ENCODE measurements at places on chromosomes 2 and 18.
A peak's percentile ranks its signal among the peaks of the same experiment; 100 is the strongest.

- DNase-seq, result no peak
Measured at GRCh38 chr2:216621292-216621691, 11.9 kb upstream of the IGFBP2 start.

DNA sequence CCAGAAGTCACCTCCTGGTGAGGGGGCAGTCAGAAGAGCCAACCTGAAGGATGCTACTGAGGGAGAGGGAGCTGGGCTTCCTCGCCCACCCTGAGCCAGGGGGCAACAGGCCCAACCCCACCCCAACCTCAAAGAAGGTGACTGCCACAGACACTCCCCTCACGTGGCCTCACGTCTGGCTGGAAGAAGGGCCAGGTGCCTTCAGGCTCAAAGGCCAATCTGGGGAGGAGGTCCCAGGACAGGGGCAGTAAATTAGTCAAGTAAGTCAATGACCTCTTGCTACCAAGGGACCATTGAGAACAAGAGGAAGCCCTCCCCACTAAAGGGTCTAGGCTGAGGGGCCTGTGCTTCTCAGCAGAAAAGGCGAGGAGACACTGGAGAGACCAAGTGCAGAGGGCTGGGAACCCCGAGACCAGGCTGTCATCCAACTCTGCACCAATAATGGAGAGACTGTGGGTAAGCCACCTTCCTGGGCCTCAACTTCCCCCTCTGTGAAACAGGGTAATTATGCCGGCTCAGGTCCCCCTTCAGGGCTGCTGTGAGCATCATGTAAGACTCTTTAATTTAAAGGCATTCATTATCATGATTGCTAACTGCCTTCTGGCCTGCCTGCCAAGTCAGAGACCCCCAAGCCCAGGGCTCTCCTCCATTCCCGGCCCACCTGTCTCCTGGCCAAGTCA is 20.2 kb upstream of the TNS1 start:
- no peak for DNase-seq

- no peak for DNase-seq
Measured at GRCh38 chr2:197786010-197786877, 1.1 kb upstream of the BOLL start.

GRCh38 chr2:5729416-5729815 is 37.2 kb downstream of the SOX11 start:
- DNase-seq, result no peak

- DNase-seq, result peak; percentile 44
Measured at GRCh38 chr2:1995081-1995480, 250.8 kb upstream of the PXDN start.

- peak; percentile 28 for DNase-seq
Measured at GRCh38 chr18:10030816-10031541, 117.2 kb downstream of the VAPA start.

- no peak for DNase-seq
Measured at GRCh38 chr18:2871111-2871720, 24.4 kb downstream of the EMILIN2 start.

GRCh38 chr2:221649051-221649775 is 77.1 kb upstream of the EPHA4 start:
- DNase-seq, result no peak

DNA sequence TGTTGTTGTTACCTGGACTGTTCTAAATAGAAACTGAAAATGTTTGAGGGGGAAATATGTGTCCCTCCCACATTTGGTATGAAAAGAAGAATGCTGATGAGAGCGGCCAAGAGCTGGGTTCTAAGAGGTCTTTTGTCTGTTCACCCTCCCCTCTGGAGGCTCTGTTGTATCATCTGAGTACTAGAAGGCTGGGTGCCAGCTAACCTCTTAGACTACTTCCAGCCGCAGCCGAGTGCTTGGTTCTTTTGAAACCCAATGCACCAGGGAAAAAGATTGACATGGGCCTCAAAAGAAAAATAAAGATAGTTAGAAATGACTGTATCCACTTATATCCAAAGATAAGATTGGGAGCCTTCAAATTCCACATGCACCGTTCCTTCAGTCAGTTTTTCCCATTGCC is 255.9 kb downstream of the TXNL1 start:
- DNase-seq, result no peak

DNA sequence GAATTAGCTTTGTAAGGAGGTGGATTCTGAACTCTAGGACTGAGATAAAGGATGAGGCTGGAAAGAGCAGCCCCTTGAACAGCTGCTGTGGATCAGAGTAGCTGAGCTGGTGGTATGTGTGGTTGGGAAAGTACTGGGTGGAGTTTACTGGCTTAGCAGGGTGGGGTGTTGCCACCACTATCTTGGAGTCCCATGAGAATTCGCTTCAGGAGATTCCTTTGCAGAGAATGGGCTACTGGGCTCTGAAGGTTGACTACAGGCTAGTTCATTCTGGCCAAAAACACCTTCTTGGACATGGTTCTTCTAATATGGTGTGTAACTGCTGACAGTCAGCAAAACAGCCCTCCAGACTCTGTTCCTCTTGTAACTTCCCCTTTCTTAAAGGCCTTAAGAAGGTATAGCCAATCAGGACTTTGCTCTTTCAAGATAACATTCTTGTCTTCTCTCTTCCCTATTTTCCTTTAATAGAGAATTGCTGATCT is 52.7 kb downstream of the TET3 start:
- DNase-seq, result peak; percentile 39

GRCh38 chr2:162344617-162344950 is 652 bp downstream of the GCA start:
- DNase-seq, result no peak

GRCh38 chr2:21044694-21045371 is 960 bp upstream of the APOB start:
- no peak for DNase-seq

- no peak for DNase-seq
Measured at GRCh38 chr2:224033601-224034000, 5.5 kb downstream of the SERPINE2 start.

DNA sequence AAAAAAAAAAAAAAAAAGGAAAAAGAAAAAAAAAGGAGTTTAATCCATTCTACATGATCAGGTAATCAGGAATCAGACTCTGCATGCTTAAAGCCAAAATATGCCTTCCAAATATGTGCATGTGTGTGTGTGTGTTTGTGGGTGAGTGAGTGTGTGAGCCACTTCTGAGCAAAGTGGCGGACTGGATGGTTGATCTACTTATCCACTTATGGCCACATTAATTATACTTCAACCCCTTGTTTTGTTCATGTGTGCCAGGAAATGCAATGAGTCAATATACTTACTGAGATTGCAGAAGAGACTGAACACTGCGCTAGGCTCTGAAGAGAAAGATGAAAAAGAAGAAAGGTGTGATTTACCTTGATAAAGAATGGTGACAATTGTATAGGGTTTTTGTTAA is 586.5 kb upstream of the NXPH2 start:
- DNase-seq, result no peak

DNA sequence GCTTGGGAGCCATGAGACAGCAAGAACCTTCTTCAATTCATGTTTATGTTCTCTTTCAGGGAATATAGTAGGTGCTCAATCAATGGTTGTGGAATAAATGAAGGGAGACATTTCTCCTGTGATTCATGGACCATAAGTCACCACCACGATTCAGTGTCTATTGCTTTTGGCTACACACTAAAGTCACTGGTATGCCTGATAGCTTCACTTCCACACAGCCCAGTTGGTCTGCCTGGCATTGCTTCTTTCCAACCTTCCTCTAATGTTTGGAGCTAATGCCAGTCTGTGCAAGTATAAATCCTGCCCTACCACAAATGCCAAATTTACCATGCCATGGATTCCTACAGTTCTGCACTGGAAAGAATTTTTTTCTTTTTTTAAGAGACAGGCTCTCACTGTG is 1.3 kb upstream of the CXCR1 start:
- no peak for DNase-seq

DNA sequence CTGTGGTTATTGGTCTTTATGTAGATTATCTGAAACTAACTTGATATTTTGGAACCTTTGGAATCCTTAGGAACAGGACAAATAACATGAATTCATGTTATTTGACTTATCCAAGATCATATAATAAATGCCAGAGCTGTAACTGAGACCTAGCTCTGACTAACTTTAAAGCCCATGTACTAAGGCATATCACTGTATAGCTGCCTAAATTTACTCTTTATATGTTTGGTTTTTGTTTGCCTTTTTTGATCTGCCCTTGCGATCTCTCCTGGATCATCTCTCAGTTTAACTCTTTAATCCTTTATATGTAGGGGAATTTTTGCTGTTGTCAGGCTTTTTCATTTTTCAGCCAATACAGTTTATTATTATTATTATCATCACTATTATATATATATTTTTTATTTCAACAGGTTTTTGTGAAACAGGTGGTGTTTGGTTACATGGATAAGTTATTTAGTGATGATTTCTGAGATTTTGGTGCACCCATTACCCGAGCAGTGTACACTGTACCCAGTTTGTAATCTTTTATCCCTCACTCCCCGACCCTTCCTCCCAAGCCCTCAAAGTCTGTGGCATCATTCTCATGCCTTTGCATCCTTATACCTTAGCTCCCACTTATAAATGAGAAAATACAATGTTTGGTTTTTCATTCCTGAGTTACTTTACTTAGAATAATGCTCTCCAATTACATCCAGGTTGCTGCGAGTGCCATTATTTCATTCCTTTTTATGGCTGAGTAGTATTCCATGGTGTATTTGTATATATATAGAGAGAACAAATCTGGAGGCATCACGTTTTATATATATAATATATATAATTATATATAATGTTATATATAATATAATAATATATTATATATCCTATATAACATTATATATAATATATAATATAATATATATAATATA is 48.9 kb downstream of the APLF start:
- DNase-seq, result no peak

DNA sequence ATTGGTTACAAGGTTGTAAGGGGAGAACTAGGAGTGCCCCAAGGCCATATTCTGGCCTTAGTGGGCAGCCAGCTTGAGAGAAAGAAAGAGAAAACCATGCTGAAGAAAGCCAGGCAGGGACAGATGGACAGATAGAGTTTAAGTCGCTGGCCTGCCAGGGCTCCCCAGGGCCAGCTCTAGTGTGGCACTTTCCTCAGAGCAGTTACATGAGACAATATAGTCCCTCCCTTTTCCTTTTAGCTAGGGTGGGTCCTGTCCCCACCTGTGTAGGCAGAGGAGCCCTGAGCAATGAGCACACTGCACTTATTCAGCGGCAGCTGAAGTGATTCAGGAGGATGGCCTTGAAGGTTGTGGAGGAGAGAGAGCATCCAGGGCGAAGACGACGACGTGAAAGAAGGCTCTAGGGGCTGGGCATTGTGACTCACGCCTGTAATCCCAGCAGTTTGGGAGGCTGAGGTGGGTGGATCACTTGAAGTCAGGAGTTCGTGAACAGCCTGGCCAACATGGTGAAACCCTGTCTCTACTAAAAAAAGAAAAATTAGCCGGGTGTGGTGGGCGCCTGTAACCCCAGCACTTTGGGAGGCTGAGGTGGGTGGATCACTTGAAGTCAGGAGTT is 152.0 kb upstream of the SLC1A4 start:
- peak; percentile 49 for DNase-seq

GRCh38 chr18:2956056-2956455 is 56.9 kb downstream of the LPIN2 start:
- DNase-seq, result peak; percentile 31

DNA sequence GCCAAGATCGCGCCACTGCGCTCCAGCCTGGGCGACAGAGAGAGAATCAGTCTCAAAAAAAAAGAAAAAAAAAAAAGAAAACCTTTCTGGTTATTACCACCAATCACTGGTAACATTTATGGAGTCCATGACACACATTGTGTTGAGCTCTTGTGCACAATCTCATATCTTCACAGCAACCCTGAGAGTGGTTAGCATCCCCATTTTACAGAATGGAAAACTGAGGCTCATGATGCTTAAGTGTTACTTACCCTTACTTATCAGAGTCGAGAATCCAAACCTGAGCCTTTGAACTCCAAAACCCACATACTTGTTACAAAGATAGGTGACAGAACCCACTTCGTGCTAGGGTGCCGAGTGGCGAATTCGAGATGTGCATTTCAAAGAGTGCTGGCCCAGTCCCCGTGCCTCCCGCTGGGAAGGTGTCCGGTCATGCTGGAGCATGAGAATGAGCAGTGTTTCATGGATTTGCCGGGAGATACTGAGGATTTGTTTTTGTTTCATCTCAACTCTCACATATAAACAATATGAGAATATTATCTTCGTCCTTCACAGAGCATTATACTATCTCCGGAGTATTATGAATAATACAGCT is 50.9 kb downstream of the CYP27C1 start:
- no peak for DNase-seq

DNA sequence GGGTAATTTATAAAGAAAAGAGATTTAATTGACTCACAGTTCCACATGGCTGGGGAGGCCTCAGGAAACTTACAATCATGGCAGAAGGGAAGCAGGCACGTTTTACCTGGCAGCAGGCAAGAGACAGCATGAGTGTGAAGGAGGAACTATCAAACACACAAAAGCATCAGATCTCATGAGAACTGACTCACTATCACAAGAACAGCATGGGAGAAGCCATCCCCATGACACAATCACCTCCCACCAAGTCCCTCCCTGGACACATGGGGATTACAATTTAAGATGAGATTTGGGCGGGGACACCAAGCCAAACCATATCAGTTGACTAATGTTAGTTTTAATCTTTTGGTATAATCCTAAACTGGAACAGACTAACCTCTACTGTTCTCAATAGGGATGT is 49.1 kb upstream of the CPO start:
- no peak for DNase-seq

DNA sequence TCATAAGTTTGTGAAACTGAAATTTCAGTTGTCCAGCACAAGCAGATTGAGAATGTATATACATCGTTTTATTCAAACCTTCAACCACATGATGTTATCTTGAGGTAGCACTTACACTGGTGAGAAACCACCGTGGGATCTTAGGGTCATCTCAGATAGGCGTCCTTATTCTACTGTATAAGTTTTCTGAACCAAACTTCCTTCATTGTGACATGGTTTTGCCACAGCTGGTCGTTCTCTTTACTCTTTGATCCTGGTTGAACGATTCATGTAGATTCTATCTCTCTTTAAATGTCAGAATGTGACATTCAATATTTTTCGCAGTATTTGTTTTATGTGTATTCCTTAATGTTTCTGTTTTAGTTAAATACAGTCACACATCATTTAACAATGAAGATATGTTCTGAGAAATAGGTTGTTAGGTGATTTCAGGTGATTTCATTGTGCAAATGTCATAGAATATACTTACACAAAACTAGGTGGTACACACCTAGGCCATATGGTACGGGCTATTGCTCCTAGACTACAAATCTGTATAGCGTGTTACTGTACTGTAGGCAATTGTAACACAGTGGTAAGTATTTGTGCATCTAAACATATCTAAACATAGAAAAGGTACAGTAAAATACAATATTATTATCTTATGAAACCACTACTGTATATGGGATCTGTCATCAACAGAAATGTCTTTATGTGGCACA is 17.9 kb upstream of the ARHGAP25 start:
- DNase-seq, result no peak

DNA sequence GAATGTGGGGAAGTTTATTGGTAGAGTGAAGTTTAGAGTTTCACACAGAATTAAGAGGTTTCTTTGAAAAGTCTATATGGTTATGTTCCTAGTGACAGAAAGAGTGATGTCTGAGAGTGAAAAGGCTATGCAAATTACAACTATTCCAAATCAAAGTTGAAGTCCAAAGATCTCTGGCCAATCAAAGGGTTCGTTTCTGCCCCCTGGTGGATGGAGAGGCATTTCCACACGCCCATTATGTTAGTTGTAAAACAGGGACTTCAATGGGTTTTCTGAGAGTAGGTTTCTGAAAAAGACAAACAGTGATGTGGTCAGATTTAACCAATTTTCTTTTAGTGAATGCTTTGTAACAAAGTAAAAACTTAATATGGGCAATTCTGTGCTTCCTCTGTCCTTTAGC is 441.5 kb upstream of the POU3F3 start:
- DNase-seq, result peak; percentile 35

- DNase-seq, result no peak
Measured at GRCh38 chr2:116716444-116716843, 1098.0 kb upstream of the DDX18 start.
